Suppressor macrophage treated with lipopolysaccharide for 1 hour (primary cell): ENCODE measurements at places on chromosomes 7 and 10.

DNA sequence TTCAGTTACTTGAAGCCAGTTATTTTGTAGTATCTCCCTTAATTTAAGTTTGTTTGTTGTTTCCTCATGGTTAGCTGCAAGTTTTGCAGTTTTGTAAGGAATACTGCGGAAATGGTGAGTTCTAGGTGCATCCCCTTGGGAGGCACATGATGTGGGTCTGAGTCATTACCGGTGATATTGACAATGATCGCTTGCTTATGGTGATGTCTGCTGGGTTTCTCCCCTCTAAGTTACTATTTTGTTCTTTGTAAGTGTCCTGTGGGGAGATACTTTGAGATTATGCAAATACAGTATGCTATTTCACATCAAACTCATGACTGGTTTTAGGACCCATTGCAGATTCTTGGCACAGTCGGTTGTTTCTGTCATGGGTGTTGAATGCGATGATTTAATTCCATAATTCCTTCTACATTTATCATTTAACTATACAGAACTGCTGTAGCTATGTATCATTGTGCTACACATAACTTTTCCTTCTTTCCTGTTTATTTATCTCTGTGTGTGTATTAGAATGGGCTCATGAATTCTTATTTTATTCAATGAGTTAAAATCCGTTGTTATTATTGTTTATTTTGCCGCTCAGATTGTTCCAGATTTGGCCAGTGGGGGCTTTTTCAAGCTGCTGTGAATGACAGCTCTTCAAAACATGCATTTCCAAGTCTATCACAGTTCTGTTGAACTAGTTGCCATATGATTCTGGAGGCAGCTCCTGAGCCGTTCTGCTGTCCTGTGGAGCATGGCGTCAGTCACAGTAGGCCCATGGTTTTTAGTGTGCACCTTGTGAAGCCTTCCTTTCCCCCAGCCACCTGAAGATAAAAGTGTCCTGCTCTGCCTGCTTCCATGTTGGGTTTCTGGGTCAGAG is 18.4 kb downstream of the TSPAN14 start:
- peak; percentile 88 for DNase-seq

DNA sequence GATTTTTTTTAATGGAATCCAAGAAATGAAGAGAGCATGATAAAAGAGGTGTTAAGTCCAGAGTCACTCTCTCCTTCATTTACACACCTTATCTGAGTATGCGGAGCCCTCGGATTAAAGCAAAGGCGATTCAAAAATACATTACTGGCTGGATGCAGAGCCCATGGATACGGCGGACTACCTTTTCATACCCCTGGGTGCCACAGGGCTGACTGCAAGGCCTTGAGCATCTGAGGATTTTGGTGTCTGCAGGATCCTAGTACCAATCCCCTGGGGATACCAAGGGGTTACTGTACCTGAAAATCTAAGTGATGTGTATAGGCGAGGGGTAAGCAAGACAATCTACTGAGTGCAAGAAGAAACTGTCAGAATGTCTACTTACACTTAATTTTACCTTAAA is 20.5 kb downstream of the PIP4K2A start:
- no peak for DNase-seq

GRCh38 chr10:7054915-7055314 is 355.9 kb downstream of the SFMBT2 start:
- DNase-seq: no peak

GRCh38 chr10:102779680-102780526 is 36.2 kb downstream of the WBP1L start:
- peak; percentile 58 for DNase-seq

- DNase-seq: no peak
Measured at GRCh38 chr10:104802941-104803340, 161.9 kb downstream of the SORCS3 start.

DNA sequence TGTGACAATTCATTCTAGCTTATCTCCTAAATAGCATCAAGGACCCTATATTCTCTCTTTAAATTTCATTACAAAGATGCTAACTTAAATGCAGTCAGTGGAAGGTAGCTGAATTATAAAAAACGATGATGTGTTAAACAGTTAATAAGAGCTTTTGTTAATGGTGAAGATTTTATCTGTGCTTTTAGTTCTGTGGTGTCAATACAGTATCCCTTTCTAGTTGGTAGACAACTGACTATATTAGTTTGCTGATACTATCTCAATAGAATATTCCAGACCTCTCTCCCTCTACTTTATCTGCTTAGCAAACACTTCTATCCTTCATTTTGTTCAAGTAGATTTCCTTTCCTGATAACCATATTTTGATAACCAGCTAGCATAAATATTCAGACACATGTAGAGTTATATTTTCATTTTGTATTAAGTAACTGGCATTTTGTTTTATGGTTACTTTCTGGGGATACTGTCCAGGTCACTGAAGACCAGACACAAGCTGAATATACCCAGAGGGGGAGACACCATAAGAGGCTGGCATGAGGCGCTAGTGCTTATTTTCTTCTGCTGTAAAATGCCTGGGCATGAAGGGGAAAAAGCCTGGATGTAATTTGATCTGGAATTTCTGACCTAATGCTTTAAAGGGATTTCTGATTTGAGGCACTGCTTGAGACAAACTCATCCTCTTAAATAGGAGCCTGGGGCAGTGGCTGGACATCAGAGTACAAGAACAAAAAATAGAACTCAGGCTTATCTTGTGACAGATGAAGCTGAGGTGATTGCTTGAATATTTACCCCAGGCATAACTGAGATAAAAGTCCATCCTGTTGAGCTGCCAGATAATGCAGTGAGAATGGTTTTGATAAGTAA is 197.5 kb downstream of the MALRD1 start:
- no peak for DNase-seq

GRCh38 chr10:16942381-16943078 is 125.3 kb upstream of the RSU1 start:
- peak; percentile 69 for DNase-seq

DNA sequence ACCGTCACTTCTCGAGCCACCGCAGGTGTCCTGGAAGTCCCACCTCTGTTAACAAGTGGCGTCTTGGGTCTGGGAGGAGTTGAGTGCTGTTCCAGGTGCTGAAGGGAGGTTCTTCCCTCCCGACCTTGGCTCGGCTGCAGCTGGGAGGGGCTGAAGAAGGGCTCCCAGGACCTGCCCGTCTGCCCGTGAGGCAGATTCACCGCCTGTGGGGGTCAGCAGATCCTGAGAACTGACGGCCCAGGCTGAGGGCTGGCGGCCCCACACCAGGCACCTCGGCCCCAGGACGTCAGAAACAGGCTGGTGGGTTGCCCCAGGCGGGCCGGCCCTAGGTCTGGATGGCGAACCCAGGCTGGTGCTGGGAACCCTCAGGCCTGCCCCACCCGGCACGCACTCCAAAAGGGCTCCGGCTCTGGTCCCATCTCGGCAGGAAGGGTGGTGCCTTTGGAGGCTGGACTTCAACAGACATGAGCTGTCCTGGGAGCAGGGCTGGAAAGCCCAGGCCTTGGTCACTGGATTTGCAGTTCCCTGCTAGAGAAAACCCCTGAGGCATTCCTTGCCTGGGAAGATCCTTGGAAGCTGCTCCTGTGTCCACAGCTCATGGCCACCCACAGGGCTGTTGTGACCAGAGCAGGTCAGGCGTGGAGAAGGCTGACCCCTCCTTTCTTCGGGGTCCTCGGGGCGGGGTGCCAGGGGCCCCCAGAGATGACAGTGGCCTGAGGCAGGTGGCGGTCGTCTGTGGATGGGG is 42.6 kb upstream of the CFAP46 start:
- peak; percentile 28 for DNase-seq

DNA sequence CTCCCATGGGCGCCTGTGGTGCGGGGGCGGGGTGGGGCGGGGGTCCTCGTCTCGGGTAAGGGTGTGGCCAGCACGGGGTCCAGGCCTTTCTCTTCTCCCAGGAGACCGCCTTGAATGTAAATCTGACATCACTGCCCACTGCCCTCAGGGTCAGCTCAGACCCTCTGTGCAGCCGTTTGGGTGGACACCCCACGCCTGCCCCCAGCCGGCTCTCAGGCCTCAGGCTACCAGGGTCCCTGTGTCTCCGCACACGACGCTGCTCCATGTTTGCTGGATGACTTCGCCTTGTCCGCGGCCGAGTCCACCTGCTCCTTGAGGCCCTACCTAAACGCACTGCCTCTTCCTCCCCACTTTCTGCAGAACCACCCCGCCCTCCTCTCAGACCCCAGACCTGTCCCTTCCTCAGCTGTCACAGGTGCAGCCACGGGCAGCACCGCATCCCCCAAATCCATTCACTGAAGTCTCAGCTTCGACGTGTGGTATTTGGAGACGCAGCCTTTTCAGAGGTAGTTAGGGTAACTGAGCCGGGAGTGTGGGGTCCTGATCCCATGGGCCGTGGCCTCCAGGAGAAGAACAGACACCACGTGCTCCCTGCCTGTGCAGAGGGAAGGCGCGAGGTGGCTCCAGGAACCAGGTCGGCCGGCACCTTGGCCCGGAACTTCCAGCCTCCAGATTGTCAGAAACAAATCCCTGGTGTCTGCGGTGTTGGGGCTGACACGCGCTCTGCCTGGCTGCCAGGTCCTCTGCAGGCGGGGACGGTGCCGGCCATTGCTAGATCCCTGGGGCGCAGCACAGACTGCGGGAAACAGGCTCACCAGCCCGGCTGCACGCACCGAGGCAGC is 97.4 kb upstream of the DIP2C start:
- no peak for DNase-seq

GRCh38 chr7:151890355-151891004 is 13.6 kb upstream of the PRKAG2 start:
- DNase-seq: peak; percentile 89

- DNase-seq: no peak
Measured at GRCh38 chr7:27763983-27764508, 24.1 kb downstream of the TAX1BP1 start.

DNA sequence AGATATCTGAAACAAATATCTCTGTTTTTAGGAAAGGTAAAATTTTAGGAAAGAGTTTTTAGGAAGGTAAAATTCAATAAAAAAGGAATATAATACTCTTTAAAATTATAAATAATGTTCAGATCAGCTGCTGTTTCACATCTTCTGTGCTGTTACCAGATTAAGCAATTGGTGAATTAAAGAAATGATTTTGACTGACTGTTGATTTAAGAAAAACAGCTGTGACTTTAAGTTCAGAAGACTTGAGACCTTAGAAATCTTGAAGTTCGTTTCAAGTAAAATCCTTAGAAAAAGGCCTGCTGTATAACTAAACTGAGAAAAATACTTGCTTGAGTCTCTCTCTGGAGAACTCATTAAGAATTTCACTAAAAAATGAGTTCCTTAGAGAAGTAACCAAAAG is 250.6 kb downstream of the DOCK4 start:
- DNase-seq: no peak

DNA sequence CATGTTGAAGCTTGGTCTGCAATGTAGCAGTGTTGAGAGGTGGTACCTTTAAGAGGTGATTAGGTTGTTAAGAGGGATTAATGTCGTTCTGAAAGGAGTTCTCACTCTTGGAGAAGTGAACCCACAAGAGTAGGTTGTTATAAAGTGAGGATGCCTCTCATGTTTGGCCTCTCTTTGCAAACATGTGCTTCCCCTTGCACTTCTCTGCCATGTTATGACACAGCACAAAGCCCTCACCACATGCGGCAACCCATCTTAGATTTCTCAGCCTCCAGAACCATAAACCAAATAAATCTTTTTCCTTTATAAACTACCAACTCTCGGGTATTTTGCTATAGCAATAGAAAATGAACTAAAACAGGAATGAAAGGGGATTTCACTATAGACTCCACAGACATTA is 66.3 kb downstream of the KMT2C start:
- no peak for DNase-seq

GRCh38 chr10:63702092-63702491 is 180.9 kb downstream of the REEP3 start:
- no peak for DNase-seq

DNA sequence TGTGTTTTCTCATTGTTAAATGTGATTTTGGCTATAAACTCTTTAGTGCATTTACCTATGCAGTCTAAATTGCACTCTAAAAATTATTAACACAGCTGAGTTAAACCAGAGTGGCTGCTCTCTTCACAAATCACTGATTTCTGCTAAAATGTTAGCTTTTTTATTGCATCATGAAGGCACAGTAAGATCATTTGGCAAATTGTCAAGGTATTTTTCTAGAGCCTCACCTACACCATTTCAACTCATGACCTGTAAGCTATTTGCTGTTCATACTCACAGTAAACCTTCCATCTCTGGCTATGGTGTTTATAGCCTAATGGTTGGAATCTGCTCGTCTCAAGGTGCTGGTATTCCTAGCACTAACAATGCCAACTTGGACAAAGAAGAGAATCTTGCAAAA is 25.7 kb downstream of the NDUFB2 start:
- DNase-seq: no peak

GRCh38 chr7:65448816-65449504 is 75.3 kb downstream of the ZNF92 start:
- DNase-seq: no peak

DNA sequence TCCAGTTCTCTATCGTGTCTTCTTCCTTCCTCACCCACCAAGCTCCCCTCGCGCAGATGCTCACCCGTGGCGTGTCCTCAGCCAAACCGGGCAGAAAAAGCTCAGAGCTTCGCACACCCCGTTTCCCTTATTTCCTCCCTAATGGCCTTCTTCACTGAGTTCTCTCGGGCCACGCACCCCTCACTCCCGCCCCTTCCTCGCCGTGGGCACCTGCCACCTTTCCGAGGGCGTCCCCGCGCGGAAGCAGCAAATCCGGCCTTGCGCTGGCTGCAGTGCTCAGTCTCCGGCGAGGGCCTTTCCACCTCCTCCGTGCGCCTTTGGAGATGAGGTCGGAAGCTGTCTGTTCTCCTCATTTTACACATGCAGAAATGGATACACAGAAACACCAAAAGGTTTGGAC is 12.4 kb upstream of the CALML3 start:
- DNase-seq: no peak

GRCh38 chr10:88395677-88396076 is 187.4 kb downstream of the RNLS start:
- DNase-seq: no peak
